Stimulated activated CD4-positive, alpha-beta T cell treated with anti-CD3 and anti-CD28 coated beads, Interleukin-4, amount 100 ng/mL, for 24 hours (primary cell): ENCODE measurements at places on chromosomes 3 and 15.

- no peak for DNase-seq
Observed at GRCh38 chr15:68175526-68175925, 29.6 kb downstream of the CALML4 start.

- DNase-seq: no peak
Observed at GRCh38 chr3:102400766-102401165, 34.0 kb upstream of the ZPLD1 start.

DNA sequence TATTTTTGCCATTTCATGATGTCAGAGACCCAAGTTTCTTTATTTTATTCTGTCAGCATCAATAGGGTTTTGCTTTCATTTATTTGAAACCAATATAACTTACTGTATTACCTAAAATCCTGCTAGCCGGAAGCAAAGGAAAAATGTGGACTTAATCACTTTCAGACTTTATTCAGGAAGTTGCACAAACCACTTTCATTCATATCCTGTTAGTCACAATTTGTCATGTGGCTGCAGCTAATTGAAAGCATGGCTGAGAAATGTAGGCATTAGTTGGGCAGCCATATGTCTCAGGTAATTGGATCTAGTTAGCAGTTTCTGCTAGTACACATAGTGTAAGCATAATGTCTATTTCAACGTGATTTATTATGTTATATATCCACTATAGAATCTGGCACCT lies 462.3 kb upstream of the SGO1 start:
- DNase-seq: no peak

DNA sequence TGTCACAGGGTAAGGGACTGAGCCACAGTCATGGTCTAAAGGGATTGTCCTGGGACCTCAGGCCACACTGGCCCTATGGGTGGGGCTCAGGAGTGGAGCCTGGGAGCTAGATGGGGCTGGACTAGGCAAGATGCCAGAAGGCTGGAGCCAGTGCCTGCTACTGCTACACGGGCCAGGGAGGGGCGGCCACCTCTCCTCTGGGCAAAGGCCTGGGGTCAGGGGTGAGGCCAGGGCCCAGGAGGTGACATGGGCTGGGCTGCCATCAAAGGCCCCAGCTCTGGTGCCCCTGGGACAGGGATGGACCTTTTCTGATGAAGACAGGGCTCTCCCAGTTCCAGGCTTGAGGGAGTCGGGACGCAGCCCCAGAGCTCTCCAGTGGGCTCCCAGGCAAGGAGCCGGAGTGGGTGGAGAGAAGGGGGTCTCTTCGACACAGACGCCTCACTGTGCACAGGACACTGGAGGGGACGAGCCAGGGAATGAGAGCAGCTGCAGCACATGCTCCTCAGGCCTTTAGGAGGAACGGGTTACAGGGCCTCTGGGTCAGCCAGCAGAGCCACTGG lies 62.1 kb upstream of the IQSEC1 start:
- no peak for DNase-seq

DNA sequence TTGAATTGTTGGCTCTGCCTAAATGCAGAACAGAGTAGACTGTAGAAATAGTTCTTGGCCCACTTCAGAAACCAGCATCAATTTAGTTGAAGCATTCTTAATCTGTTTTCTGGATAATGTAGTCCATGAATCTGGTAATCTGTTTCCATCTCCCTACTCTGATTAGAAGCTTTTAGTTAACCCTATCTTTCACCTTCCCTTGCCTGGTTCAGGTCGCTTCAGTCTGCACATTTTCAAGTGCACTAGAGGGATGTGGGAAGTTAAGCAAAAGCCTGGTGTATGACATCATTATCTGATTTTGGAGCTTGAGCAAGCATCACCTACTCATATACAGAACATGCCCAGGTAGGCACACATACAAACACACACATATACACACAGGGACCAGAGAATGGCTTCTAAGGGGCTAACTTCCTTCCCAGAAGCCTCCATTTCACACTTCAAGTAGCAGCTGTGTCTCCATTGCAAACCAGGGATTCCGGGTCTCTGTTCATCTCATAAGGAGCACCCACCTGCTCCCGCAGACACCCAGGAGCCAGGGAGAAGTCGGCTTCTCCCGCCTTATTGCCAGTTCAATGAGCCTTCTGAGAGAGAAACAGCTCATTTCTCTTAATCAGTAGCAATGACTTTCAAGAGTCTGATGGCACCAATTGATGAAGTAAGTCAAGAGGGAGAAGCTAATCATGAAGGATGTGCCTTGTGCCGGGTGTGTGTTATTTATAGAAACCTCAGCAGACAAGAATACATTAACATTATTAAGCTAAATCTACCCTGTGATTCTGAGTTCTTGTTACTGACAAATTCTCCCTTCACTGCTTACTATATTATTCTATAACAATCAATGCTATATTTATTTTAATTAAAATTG lies 347.9 kb upstream of the STAC start:
- DNase-seq: no peak

DNA sequence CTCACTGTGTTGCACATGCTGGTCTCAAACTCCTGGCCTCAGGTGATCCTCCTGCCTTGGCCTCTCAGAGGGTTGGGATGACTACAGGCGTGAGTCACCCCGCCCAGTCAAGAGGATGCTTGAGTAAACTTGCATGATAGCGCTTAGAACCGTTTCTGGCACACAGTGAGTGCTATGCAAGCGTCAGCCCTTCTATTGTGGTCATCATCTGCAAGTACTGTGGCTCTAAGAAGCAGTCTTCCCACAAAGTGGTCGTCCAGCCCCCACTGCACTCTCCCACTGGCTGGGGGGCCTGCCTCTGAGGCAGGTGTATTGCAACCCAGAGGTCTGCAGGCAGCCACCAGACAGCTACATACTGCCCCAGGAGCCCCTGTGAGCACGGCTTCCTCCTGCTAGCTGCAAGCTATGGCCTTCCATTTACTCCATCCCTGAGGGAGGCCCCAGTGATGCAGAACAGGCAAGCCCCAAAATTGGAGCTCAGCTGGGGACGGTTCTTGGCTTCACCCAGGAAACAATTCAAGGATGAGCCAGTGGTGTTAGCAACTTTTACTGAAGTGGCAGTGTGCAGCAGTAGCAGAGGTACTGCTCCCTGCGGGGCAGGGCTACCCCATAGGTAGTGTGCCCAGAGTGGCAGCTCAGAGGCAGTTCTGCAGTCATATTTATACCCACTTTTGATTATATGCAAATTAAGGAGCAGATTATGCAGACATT lies 95.4 kb downstream of the LSM3 start:
- no peak for DNase-seq

- no peak for DNase-seq
Observed at GRCh38 chr3:14784087-14784681, 34.6 kb upstream of the FGD5 start.

DNA sequence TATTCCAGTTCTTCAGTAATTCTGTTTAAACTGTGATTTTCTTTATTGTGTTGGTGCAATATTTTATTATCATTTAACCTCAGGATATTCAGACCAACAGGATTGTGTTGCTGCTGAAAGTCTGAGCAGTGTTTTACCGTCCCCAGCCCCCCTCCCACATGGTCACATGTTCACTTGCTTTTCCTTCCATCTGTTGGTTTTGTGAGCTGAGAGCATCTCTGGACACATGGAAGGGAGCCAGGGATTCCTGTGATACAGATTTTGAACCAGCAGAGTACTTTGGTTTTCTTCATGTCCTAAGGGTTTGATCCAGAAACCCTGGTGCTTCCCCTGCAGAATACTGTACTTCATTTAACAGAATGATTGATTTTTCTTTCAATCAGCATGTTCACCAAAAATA lies 11.9 kb downstream of the ARRDC4 start:
- DNase-seq: no peak

GRCh38 chr3:143970773-143971358 lies 757 bp upstream of the DIPK2A start:
- peak; percentile 59 for DNase-seq

DNA sequence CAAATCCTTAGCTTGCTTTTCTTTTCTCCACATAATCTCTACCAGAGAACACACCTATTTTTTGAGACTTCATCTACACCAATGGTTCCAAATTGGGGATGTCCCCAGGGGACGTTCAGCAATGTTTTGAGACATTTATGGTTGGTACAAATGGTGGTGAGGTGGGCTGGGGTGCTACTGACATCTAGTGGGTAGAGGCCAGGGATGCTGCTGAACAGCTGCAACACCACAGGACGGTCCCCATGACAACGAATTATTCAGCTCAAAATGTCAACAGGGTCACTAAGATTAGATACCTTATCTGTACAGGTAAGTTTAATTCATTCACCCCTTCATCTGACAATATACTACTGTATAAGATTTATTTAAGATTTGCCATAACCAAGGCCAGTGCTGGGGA lies 14.4 kb downstream of the GK5 start:
- DNase-seq: no peak

DNA sequence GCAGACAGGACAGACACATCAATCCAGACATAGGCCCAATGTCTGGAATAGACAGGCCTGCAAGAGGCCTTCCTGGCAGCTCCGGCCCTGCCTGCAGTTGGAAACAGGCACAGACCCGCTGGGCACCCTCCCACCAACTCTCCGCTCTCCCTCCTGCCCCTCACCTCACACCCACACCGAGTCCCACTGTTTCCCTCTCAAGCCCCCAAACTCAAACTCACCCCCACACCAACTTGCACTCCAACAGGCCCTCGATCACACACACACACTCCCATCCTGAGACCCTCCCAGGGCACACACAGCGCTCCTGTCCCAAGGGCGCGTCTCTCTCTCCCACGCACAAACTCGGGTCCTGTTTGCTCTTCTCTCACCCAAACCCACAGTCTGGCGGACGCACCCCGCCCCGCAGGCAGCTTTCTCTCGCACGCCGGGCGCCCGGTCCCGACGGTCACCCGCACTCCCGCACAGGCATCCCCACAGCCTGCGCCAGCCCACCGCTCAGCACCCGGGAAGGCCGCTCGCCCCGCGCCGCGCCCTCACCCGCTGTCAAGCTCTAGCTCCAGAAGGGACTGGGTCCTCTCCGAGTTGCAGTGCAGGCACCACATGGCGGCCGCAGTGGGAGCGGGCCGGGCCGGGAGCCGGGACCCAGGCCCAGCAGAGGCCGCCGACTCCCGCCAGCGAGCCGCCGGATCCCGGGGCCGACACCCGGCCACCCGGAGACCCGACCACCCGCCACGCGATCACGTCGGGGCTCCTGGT lies 106.2 kb downstream of the IQSEC1 start:
- DNase-seq: peak; percentile 21

- DNase-seq: no peak
Observed at GRCh38 chr15:41996921-41997592, 23.8 kb downstream of the PLA2G4E start.

- no peak for DNase-seq
Observed at GRCh38 chr3:34185301-34185700, 386.9 kb downstream of the PDCD6IP start.

DNA sequence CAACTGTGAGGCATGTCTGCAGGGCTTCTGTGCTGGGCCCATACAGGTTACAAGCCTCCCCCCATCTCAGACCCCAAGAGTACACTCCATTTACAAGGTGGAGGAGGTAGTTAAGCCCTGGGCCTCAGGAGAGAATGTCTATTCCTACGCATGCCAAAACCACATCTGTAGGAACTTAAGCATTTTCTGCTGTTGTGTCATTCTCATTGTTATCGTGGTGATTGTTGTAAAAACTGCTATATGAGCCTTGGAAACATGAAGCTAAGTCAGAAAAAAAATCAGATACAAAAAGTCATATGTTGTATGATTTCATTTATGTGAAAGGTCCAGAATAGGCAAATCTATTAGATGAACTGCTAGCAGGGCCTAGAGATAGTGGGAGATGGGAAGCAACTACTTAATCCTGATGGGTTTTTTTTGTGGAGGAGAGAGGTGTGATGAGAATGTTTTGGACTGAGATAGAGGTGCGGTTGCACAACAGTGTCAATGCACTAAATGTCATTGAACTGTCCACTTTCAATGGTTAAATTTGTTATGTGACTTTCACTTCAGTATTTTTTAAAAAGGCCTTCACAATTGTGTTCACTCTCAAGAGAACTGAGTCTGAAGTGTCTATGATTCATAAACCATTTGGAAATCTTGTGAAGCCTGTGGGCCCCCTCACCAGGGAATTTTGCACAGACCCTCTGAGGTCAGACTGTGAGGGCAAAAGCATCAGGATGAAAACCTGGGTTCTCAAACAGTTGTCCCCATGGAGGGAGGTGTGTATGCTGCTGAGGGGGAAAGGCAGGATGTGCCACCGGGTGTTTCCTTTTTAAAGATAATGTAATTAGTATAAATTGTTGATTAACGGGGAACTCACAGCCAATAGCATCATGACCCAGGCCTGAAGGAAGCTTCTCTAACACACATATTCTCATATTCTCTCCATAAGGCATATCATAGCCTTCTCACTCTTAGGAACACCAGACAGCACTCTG lies 3.2 kb downstream of the RTP3 start:
- DNase-seq: no peak

DNA sequence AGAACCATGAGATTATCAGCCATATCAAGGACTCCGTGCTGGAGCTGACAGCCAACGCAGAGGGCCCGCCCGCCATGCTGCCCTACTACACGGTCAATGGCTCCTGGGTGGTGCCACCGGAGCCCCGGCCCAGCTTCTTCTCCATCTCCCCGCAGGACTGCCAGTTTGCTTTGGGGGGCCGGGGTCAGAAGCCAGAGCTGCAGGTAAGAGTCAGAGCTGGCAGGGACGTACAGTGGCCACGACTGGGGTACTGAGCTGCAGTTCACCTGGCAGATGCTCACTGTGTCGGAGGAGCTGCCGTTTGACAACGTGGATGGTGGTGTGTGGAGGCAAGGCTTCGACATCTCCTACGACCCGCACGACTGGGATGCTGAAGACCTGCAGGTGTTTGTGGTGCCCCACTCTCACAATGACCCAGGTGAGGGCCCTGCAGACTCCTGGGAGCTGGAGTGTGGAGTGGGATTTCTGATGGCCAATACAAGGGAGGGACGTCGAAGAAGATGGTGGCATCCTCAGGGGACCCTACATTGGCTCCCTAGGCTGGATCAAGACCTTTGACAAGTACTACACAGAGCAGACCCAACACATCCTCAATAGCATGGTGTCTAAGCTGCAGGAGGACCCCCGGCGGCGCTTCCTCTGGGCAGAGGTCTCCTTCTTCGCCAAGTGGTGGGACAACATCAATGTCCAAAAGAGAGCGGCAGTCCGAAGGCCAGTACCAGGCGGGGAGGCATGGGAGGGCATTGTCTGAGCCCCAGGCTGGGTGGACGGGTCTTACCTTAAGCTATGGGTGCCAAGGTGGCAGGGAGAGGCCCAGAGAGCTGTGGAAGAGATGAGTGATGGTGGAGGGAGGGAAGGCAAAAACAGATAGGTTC lies 2.4 kb downstream of the MAN2A2 start:
- DNase-seq: no peak

GRCh38 chr3:101151286-101151913 lies 158.2 kb upstream of the ABI3BP start:
- no peak for DNase-seq

DNA sequence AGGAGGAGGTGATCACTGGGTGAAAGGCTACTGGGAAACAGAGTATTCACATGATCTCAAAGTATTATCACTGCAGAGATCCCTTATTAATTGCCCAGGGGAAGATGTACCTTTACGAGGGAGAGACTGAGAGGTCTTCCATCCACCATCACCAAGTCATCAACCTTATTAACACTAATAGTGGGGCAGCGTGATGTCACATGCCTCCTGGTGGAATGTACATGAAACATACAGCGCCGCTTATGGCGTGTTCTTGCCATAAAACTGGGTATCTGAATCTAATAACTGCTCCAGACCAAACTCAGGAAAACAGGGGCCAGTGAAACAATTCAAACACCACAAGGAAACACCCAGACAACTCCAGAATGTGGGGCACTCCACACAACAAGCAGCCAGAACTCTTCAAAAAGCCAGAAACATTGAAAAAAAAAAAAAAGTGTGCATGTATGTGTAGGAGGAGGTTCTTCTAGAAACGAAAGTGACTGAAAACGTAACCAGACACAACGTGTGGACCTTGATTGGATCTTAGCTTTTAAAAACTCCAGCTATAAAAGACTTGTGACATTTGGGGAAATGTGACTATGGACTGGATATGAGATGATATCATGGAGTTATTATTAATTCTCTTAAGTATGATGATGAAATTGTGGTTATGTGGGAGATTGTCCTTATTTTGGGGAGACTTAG lies 4.6 kb downstream of the STIMATE start:
- DNase-seq: peak; percentile 33
